Vagina (tissue), 2 donors: ENCODE measurements at places on chromosomes 7 and 10.
A peak's percentile ranks its signal among the peaks of the same experiment; 100 is the strongest.

DNA sequence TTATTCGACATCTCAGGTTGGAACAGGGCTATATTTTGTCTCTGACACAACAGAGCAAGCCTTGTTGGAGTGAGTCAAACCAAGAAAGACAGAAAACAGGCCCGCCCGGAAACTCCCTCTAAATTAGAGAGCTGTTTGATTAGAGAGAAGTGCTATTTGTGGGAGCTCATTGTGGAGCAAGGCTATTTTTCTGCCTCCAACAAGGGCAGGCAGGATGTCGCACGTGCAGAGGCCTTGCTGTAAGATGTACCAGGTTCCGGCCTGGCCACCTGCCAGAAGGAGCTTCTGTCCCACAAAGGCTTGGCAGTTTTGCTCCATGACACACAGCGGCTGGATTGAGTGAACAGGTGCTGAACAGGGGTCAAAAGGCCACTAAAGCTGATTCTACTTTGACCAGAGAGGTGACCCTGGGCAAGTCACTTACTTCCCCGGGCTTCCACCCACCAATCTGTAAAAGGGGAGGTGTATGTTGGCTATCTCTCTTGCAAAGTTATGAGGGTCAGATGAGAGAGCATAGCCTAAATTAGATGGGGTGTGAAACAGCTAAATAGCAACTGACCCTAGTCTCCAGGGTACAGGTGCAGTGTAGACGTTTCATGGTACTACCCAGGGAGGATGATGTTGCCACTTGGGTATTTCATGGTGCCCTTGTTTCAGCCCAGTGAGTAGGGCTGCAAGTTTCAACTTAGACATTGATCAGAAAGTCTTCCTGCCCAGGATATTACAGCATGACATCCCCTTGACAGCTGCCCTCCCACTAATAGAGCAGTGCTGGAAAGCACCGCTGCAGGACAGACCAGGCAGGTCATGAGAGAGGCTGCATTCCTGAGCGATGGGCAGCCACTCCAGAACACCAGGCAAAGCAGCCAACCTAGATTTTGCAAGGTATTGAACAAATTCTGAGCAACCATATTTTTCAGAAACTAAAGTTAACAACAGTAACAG lies 62.0 kb downstream of the VSTM4 start:
- DNase-seq = peak; percentile 92

DNA sequence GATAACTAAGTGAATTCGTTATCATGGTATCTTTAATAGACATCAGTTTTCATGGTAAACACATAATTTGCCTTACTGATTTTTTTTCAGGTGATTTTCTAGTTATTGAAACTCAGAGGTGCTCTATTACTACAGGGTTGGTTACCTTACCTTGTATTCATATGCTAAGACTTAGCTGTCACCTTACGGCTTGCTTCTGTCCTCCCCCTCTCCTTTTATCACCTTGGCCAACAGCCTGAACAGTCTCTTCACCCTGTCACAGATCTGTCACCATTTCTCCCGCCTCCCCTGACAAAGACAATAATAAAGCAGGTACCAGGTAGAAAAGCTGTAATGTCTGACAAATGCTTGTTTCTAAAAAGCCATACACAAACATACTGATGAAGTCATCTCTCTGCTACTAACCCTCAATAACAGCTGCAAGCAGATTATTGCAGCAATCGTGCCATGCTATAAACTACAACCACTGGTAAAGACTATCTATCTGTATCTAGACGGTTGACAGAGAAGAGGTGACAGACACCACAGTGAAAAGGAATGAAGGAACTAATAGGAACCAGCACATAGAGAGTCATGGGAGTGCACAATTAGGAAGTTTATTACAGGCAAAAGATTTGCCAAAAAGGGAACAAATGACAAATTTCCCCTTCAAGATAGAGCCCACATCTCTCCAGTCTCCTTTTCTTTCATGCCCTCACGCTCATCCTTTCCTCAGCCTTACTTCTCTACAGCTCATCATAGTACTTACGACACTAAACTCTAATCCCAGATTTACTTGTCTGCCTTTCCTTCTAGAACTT lies 57.2 kb downstream of the ARHGAP12 start:
- DNase-seq = no peak

- DNase-seq = no peak
Measured at GRCh38 chr10:63713191-63714144, 192.3 kb downstream of the REEP3 start.

- DNase-seq = no peak
Measured at GRCh38 chr7:33710608-33711007, 194.7 kb upstream of the BMPER start.

GRCh38 chr7:1742555-1743303 lies 72.7 kb downstream of the ELFN1 start:
- DNase-seq = no peak

- DNase-seq = no peak
Measured at GRCh38 chr7:136874393-136875032, 6.1 kb downstream of the CHRM2 start.

DNA sequence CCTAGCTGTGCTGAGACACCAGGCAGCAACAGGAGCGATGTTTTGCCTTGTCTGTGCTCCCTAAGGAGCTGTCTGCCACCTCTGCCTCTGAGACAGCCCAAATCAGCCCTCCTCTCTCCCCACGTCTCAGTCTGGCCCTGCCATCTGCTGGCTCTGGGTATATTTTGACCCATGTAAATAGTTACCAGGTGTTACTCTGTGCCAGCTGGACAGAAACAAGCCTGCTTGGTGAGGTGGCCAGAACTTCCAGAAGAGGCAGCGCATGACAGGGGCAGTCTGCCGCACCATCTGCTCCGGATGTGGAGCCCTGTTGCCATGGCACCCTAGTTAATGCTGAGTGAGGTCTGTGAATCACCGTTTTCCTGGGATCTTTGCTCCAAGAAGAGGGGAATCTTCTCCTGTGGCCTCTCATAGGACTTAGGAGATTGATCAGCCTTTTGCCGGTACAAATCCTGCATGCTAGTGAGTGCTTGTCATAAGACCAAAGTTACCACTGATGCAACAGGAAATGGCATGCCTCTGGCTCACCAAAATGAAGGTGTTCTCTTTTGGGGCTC lies 31.8 kb downstream of the GSTO2 start:
- DNase-seq = no peak

DNA sequence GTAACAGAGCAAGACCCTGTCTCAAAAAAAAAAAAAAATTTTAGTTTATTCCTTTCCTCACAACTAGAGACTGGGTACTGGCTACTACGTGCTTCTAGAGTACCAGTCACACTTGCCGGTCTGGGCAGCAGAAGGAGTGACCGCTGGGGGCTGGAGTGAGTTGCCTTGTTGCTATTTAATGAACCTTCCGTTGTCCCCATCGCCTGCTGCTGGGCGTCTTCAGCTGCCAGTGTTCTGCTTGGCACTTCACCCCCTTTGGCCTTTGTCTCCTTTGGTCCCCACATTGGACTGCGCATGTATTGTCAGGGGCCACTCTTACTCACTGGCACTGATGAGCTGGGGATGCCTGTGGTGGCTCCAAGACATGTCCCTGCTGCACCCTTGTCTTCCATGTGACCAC lies 110.6 kb downstream of the CLEC2L start:
- DNase-seq = no peak

DNA sequence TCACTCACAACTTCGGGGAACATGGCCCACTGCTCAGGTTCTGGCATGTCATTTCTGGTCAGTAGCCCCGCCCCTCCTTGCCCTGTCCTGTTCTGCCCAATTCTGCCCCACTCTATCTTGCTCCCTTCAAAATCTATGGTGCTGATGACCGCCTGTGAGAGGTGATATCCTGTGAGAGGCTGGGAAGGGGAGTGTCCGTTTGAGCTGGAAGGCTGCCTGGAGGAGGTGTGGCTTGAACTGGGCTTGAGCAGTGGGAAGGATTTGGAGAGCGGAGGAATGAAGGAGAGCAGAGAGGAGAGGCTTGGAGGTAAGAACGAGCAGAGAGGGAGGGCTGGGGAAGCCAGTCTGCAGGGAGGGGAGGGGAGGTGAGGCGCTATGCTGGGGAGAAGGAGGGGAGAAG lies 145.3 kb downstream of the RPS24 start:
- DNase-seq = no peak

DNA sequence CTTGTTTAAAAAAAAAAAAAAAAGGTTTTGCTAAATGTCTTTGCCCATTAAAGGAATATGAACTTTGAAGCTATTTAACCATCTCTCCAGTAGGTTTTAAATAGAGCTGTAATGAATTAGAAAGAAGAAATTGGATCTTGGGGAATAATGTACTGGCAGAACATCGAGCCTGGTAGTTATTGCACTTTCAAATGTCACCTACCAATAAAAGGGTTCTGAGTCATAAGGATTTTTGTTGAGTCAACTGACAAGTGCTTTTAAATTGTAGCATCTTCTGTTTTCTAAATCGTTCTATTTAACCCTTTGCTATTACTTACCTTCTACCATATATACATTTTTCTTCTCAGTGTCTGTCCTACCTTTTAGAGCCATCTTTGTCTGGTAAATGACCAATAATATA lies 10.7 kb downstream of the CUTC start:
- DNase-seq = no peak

DNA sequence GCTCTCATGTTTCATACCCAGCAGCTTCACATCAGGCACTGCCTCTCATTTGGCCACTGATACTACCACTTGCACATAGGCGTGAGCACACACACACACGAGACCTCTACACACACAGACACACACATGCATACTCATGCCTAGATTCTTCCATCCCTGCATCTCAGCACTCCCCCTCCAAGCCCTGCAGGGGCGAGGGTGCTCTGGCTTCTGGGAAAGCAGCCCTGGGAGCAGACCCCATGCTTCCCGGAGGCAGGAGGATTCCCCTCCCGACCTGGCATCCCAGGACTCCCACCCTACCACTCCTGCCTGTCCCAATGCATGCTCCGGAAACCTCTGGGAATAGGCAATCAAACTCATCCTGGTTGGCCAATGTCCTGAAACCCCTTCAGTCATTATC lies 89.1 kb upstream of the SMNDC1 start:
- no peak for DNase-seq

GRCh38 chr7:40120020-40120419 lies 14.4 kb downstream of the MPLKIP start:
- DNase-seq = no peak

DNA sequence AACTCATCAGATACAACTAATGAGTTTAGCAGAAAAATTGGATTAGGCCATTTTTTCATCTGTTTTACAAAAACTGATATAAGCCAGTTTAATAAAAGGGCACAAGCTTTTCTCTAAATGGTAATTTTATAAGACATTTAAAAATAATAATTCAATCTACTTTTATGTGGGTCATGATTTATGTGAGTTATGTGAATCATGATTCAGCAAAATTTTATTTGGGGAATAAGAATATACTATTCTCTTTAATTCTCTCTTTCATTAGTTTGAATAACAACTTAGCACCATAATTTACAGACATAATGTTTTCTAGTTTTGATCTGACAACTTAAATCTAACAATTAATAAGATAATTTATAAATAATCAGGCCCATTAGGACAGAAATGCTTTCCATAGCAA lies 63.8 kb upstream of the TEX47 start:
- no peak for DNase-seq

DNA sequence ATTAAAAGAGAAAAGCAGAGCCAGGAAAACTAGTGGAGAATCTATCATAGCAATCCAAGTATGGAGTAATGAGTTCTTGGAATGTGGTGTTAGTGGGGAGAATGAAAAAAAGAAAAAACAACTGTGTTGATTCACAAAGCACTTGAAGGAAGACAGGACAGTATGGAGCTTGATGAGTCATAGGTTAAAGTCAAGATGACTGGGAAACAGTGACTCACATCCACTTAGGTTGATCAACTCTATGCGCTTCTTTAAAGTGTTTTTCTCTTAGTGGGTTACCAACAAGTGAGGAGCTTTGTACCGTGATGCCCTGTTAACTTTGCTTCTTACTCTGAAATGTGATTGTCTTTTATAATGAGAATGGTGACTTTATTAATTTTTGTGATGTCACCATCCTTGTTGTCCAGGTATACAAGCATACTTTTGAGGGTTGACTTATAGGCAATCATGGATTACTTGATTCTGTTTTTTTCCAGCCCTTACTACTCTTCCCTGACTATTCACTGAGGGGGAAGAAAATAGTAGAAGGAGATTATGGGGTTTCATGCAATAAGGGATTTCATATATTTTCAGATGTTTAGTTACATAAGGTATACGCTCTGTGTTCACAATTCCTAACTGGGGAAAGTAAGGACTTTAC lies 32.1 kb upstream of the MDFIC start:
- no peak for DNase-seq

- no peak for DNase-seq
Measured at GRCh38 chr7:13933536-13933935, 55.9 kb downstream of the ETV1 start.

- DNase-seq = no peak
Measured at GRCh38 chr7:47415318-47416212, 166.3 kb downstream of the TNS3 start.

DNA sequence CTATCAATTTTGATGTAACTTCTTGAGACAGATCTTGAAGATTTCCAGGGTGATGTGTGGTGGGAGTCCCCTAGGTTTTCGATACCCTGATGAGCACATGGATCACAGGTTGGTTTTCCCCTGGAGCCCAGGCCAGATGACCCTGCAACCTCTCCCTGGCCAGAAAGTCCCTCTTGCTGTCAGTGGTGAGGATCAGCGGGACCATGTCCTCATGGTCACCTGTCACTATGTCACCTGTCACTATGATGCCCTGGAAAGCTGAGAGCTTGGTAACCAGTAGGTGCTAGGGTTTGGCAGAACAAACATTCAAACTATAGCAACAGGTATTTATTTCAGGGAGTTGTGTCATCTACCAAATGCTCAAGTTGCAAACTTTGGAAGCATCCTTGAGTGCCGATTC lies 197.9 kb downstream of the ARHGAP12 start:
- no peak for DNase-seq

DNA sequence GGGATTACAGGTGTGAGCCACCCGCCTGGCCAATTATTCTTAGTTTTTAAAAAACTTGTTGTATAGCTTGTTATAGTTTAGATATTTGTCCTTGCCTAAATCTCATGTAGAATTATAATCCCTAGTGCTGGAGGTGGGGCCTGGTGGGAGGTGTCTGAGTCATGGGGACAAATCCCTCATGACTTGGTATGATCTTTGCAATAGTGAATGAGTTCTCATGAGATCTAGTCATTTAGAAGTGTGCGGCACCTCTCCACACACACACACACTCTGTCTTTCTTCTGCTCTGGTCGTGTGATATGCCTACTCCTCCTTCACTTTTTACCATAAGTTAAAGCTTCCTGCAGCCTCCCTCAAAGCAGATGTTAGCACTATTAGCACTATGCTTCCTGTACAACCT lies 37.2 kb downstream of the FAM149B1 start:
- no peak for DNase-seq

- DNase-seq = no peak
Measured at GRCh38 chr7:128022631-128023532, 8.4 kb downstream of the LRRC4 start.

DNA sequence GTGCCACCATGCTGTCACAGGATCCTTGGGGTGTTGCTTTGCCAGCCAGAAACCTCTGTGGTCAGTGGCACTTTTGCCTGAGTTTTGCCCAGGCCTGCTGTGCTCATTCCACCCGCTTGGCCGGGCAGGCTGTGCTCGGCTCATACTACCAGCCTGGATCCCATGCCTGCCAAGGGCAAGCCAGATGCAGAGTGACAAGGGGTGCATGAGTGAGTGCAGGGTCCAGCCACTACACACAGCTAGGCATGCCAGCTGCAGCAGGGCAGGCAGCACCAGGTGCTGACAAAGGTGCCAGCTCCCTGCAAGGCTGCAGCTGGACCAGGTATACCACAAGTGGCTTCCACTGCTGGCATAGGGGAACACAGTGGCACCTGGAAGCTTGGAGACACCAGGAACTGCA lies 28.6 kb downstream of the C10orf67 start:
- DNase-seq = no peak
